ENCODE measurements at places on chromosomes 1 and 21.

GRCh38 chr21:45602106-45602505, 41.4 kb upstream of the PCBP3 start:
- no peak for DNase-seq

DNA sequence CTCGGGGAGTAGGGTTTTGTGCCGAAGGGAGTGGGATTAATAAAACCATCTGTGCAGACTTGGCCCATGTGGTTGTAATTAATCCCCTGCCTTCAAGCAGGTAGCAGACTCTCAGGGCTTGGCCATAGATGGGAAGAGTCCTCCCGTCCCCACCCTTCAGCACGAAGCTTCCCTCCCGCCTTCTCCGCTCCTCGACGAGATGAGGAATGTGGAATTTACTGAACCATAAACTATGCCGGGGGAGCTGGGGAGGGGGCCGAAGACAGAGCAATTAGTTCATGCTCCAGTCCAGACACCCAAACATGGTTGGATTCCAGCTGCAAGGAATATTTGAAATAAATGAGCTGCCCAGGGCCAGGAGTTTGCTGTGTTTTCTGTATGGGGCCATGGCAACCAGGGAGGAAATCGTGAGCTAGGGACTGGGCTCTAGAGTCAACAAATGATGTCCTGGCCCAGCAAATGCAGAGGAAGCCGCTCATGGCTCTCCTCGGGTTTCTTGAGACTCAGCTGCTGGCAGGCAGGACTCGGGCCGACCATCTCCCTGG, 78.8 kb downstream of the SPSB1 start:
- DNase-seq, result no peak

DNA sequence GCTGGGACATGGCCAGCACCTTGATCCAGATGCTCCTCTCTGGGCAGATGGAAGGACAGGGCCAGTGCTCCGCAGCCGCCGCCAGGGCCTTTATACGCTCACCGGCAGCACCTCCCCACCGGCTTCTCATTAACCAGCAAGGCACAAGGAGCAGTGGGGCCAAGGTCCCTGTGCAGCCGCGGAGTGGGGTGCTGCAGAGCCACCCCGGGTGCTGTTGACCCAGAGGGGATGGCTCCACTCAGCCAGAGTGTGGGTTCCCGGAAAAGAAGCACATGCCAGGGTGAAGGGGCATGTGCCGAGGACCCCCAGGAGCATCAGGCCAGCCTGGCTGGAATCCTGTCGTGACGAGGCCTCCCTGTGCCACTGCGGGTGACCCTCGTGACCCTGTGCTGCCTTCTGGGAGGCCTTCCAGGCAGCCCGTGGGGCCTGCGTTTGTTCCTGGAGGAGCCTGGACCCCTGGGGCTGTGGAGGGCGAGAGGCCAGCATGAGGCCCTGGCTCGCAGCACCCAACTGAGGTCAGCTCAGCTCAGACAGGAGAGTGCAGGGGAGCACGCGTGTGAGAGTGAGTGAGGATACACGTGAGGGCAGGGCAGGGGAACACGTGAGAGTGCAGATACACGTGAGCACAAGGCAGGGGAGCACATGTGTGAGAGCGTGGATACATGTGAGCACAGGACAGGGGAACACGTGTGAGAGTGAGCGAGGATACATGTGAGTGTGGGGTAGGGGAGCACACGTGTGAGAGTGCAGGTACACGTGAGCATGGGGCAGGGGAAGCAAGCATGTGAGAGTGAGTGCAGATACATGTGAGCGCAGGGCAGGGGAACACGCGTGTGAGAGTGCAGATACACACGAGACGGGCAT, at the start of gene FTCD:
Gene FTCD, minus strand, starts transcription at position 66 of the 864 bp plus-strand sequence. Its CDS starts 56 bp downstream, at position 10.
- DNase-seq, result no peak

GRCh38 chr1:99738858-99739465, 27.5 kb downstream of the FRRS1 start:
- no peak for DNase-seq

DNA sequence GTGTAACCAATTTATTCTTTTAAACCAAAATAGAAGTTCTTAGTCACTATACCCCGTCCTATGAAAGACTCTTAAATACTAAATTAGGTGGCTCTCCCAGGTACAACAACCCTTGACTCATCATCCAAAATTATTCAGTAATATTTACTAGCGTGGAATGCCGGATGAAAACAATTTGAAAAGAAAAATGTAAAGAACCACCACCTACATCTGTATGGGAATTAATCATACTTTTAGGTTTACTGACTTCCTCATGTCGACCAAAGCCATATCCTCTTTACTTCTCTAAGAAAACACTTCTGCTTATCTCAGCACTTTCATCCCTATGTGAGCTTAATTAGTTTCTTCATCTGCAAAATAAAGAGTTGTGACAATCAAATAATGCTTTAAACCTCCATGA, 139.6 kb downstream of the AKT3 start:
- DNase-seq, result no peak

- DNase-seq, result no peak
These were observed 83.2 kb downstream of the RPE65 start for GRCh38 chr1:68366572-68366971.

- no peak for DNase-seq
These were observed 28.9 kb downstream of the EPHA2 start for GRCh38 chr1:16126743-16127515.

- DNase-seq, result no peak
These were observed 759.8 kb downstream of the ADGRL2 start for GRCh38 chr1:82560566-82560965.

GRCh38 chr1:94648225-94649007, 106.9 kb upstream of the F3 start:
- DNase-seq, result peak; percentile 82

DNA sequence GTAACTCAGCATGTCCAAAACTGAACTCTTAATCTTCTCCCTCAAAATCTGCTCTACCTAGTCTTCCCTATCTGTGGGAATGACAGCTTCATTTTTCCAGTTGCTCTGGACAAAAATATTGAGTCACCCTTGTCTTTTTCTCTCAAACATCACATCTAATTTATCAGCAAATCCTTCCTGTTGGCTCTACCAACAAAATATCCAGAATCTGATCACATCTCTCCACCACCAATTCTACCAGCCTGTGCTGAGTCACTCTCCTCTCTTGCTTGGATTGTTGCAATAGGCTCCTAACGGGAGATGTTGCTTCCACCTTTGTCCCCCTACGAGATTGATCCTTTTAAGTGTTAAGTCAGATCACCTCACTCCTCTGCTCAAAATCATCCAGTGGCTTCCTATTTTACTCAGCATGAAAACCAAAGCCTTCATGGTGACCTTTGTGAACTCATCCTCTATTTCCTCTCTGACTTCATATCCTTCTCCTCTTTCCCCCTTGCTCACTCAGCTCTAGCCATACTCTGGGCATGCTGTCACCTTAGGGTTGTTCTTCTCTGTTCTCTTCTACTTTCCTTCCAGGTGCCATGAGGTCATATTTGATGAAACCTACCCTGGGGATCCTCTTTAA, 21.5 kb upstream of the SMYD2 start:
- DNase-seq, result no peak

- DNase-seq, result no peak
These were observed 40.3 kb downstream of the NPHP4 start for GRCh38 chr1:5951846-5952410.

DNA sequence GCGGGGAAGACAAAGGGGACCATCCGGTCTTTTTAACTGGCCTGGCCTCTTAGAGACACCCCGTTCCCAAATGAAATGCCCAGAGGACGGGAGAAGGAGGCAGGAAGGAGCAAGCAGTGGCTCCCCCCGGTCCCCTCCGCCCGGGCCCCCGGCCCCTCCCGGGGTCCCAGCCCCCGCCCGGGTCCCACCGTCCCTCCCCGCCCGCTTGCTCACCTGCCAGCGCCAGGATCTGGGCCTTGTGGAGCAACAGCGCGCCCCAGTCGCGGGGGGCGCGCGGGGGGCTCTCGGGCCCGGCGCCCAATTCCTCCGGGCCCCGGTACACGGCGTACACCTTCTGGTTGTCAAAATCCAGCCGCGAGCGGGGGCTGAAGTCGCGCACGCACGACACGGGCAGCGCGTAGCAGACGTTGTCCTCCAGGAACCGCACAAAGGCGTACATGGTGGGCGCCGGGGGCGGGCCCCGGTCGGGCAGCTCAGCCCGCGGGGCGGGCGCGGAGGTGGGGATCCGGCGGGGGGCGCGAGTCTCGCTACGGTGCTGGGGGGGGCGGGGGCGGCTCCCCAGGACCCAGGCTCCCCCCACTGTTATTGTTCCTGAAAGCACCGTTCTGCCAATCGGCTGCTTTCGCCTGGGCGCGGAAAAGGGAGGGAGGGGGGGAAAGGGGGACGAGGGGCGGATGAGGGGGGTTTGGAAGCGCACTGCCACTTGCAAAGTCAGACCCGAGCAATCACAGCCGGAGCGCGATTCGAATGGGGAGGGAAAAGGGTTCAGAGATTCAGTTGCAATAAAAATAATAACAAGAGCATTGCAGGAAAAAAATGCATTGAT, at the start of gene BEND5:
Gene BEND5, minus strand, starts transcription at position 499 of the 826 bp plus-strand sequence. Its CDS starts 60 bp downstream, at position 439.
- peak; percentile 85 for DNase-seq

DNA sequence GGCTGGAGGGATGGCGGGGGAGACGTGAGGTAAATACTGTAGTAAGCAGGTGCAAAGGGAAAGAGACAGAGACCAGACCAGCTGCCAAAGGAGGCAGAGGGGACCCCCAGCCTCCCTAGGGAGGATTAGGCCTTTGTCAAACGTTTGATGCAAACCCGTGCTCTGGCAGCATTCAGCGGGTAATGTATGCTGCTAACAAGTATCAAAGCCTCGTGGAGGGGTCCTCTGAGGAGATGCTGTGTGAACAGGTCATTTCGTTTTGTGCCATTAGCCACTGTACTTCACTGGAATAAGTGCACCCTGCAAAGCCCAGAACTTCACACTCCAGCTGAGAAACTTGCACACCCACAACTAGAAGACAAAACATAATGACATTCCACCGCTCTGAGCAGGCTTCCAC, 644.5 kb downstream of the NPHP4 start:
- no peak for DNase-seq

GRCh38 chr1:42173155-42173933, 8.8 kb upstream of the GUCA2A start:
- peak; percentile 83 for DNase-seq

- DNase-seq, result no peak
These were observed 4.4 kb upstream of the CAPN2 start for GRCh38 chr1:223708001-223708359.

- DNase-seq, result no peak
These were observed 1.1 kb upstream of the LBR start for GRCh38 chr1:225428881-225429455.

- no peak for DNase-seq
These were observed 17.3 kb downstream of the SLAMF1 start for GRCh38 chr1:160629286-160630210.

GRCh38 chr1:36988741-36989193, 45.5 kb downstream of the GRIK3 start:
- no peak for DNase-seq

- DNase-seq, result no peak
These were observed 56.6 kb downstream of the AGPAT3 start for GRCh38 chr21:43921571-43921978.

DNA sequence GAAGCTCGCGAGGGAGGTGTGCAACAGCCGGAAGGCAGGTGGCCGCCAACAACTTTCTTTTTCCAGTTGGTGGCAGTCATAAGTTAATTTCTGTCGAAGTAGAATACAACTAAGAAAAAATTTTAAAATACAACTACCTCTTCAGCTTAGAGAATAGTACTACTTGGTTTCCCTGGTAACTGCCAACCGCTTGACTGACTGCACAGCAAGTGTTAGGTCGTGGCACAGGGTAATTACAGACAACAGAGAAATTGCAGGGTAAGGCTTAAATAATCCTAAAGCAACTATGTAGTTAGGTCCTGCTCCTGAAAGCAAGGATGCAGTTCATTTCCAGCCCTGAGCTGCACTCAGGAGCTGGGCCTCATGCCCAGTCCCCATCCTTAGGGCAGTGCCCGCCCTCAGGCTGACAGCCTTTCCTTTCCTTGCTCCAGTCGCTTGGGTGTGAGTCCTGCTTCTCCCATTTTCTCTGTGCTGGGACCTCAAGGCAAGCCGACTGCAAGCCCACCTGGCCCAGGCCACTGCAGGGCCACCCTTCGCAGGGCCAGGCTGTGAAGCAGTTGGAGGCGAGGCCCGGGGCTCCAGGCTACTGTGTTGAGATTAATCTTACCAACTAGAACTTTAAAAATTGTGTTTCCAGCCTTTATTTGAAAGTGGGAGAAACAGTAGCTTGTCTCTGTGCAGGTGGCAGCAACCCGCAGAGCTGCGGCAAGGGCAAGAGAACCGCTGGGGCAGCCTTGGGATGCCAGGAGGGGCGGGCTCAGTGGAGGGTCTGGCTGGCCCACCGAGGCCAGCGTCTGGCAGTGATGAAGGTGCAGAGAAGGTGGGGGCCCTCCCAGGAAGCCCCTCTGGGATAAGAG, 148.3 kb downstream of the PCBP3 start:
- DNase-seq, result no peak

DNA sequence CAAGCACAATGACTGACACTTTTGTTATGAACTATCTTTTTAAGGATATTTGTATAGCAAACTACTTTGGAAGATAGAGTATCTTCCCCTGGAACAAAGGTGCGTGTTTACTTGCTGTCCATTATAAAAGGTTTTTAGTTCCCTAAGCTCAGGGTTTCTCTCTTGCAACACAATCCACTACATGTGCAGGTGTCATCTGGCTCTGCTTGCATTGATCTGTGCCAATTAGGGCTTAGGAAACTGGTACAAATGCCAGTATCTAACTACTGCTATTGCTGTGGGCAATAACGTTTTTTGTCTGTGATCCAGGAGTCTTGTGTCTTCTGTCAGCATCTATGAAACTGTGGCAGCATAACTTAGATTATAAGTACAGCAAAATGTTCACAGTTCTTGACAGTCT, 68.3 kb upstream of the ABCD3 start:
- no peak for DNase-seq

GRCh38 chr1:3879099-3879498, 21.0 kb downstream of the C1orf174 start:
- no peak for DNase-seq

DNA sequence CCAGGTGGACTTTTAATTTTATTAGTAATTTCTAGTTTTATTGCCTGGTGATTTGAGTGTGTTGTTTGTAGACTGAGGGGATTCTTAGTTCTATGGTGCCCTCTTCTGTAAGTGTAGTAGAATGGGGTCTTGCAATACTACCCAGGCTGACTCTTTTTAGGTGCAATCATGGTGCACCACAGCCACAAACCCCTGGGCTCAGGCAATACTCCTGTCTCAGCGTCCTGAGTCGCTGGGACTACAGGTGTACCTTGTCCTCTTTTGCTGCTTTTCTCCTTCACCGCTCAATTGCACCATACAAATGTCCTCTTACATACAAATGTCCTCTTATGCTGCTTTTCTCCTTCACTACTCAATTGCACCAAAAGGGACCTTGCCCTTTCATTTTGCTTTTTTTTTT, 43.1 kb downstream of the SCP2 start:
- DNase-seq, result no peak

DNA sequence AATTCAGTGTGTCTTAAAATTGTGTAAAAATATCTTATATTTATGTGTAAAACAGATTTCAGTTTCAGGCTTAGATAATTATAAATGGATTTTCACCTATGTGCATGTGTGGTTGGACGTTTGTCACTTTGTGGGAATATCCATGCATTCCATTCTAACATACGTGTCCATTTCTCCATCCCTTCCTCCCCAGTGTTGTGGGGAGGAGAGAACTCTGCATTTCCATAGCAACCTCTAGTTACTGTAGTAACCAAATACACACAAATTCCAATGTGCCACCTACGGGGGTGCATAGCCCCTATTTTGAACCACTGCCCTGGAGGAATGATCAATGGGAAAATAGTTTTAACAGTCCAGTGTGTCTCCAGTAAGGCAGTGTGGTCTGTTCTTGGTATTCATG, 79.0 kb downstream of the RASAL2 start:
- DNase-seq, result peak; percentile 66

Data from urothelium cell line (cell line).